ENCODE measurements at places on chromosomes 4 and X.

- DNase-seq, result no peak
Observed at GRCh38 chr4:162793004-162793403, 373.7 kb downstream of the NAF1 start.

GRCh38 chrX:9461087-9461486 is 3.8 kb upstream of the TBL1X start:
- no peak for DNase-seq

DNA sequence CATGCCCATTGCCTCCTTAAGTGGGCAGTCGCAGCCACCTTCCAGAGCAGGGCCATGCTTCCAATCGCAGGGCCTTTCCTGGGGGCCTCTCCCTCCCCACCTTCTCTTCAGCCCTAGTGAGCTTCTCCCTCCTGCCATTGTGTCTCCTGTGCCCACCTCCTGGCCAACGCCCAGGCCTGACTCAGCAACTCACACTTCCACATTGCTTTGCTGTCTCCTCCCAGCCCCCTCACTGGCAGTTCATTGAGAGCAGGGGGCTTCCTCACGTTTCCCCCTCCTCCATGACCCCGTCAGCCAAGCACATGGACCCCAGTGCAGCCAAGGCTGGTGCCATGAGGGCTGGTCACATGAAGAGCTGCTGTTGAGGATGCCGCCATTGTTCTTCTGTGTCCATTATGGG is 25.9 kb downstream of the HTRA3 start:
- DNase-seq, result no peak

DNA sequence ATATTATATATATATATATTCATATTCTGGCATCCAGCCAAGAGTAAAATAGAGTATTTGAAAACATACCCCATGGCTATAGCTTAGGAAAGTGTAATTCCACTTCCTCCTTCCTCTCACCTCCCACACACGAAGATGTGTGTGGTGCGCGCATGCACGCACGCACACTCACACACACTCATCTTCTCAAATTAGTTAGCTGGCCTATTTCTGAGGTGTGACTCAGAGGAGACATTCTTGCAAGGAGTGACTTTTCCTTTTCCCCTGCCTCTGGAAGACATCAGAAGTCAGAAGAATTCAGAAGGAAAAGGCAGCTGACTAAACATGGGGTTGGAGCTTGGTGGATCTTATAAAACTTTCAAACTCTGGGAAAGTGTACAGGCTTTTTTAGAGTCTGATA is 8.8 kb downstream of the ENPEP start:
- DNase-seq, result peak; percentile 59

- DNase-seq, result no peak
Observed at GRCh38 chr4:72809208-72809607, 240.2 kb upstream of the ADAMTS3 start.

DNA sequence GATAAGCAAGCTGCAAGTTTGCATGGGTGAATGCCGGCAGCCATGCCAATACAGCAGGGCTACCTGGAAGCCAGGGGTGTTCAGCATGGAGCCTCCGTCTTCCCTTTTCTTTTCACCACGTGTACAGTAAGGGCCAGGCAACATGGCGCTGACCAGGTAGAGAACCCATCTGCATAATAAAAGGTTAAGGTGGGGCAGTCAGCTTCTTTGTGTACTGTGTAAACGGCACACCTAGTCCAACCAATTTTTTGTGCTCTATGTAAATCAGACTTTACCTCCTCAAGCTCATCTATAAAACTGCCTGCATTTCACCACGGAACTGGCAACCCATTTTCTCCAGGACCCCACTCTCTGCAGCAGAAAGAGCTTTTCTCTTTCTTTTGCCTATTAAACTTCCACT is 286.8 kb upstream of the VCX3A start:
- no peak for DNase-seq

- no peak for DNase-seq
Observed at GRCh38 chr4:138226351-138226750, 15.8 kb downstream of the SLC7A11 start.

DNA sequence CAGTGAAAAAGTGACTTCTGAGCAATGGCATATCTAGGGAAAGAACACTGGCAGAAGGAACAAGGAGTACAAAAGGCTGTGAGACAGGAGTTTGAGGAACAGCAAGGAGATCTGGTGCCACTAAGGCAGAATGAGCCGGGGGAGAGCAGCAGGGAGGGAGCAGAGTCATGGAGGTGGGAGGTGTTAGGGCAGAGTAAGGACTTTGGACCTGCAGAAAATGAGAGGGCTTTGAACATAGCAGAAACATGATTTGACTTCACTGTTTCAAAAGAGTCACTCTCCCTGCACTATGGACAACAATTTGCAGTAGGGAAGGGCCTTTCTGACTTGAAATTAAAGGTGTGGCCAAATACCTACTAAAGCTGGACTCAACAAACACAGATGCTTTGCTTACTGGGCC is 356.2 kb downstream of the ADGRL3 start:
- DNase-seq, result no peak

- no peak for DNase-seq
Observed at GRCh38 chrX:121307449-121307848, 260.0 kb downstream of the GLUD2 start.

DNA sequence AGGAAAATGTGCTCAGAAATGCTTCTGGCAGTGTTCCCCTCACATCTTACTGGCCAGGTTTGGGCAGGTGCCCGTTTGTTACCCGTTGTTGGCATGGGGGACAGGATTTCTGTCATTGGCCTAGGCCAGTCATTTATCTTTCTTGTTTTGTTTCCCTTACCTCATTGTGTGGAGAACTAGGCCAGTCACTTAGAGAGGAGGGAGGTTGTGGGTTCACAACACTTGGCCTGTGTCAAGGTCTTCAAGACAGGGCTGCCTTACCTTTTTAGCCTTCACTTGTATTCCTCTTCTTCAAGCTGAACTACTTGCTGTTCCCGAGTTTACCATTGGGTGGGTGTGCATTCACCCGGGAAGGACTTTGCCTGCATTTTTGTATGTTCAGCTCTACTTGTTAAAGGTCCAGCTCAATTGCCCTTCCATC is 17.7 kb downstream of the SNX25 start:
- DNase-seq, result no peak

- no peak for DNase-seq
Observed at GRCh38 chr4:1550122-1551070, 133.7 kb downstream of the FAM53A start.

DNA sequence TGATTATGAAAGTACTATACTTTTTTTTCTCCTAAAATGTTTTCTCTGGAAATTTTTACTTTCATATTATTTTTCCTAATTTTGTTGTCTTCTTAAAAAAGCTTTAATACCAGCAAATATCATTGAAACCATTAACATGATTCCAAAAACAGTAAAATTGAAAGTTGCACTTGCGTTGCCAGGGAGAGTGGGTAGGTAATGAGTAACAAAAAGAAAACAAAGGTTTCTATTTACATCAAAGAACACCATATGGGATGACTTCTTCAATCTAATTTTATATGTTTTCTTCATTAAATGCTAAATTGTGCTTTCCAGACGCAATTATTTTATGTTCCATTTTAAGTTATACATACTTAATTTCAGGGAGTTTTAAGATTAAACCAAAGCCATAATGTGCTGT is 108.3 kb upstream of the VCX2 start:
- DNase-seq, result no peak

DNA sequence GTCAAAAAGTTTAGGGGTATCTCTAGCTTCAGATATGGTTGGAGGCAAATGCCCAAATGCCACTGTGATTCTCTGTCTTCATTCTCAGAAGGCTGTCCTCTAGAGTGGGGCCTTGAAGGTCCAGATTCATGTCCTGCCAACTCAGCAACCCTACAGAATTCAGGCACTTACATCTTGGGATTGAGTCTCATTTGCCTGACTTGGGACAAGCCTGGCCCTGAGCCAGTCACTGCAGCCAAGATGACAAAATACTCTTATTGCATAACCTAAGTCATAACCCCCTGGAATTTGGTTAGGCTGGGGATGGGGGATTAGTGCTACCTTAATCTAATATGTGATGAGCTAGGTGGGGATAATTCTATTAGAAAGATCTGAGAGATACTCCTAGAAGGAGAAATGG is 100.5 kb downstream of the AREG start:
- no peak for DNase-seq

DNA sequence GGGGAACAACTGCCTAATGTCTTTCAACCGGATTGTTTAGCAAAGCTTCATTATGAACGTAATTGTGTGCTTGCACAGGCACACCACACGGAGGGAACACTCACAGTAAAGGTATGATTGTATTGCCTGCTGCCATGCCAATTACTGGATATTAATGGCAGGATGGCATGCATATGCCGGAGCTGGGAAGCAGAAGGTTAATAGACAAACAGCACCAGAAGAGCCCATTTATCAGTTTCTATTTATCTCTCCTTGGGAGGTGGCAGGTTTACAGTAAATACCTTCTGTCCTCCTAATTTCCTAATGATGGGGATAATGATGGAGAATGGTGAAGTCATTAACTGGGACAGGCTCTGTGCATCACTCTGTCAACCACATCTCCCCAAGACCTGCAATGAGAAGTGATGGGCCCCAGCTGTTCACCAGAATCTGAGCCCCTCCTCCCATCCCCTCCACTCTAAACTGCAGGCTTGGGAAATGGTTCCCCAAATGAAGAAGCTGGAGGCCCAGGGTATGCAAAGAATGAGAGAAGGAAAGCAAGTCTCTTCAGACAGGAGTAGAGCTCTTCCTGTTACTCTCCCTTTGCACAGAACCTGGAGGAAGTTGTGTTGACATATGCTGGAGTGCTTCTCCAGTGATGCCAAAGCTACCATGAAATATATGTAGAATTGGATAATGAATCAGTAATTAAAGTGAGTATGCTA is 160.8 kb downstream of the NAA11 start:
- DNase-seq, result no peak

GRCh38 chrX:144849141-144849540 is 398.2 kb upstream of the SPANXN1 start:
- DNase-seq, result no peak

DNA sequence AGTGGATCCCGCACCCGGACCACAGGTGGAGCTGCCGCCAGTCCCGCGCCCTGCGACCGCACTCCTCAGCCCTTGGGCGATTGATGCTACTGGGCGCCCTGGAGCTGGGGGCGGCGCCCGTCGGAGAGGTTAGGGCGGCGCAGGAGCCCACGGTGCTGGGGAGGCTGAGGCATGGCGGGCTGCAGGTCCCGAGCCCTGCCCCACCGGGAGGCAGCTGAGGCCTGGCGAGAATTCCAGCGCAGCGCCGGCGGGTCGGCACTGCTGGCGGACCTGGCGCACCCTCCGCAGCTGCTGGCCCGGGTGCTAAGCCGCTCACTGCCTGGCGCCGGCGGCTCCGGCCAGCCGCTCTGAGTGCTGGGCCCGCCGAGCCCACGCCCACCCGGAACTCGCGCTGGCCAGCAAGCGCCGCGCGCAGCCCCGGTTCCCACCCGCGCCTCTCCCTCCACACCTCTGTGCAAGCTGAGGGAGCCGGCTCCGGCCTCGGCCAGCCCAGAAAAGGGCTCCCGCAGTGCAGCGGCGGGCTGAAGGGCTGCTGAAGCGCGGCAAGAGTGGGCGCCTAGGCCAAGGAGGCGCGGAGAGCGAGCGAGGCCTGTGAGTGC is 1256.5 kb downstream of the STIM2 start:
- DNase-seq, result no peak

- DNase-seq, result no peak
Observed at GRCh38 chr4:56360071-56360470, 27.2 kb downstream of the AASDH start.

DNA sequence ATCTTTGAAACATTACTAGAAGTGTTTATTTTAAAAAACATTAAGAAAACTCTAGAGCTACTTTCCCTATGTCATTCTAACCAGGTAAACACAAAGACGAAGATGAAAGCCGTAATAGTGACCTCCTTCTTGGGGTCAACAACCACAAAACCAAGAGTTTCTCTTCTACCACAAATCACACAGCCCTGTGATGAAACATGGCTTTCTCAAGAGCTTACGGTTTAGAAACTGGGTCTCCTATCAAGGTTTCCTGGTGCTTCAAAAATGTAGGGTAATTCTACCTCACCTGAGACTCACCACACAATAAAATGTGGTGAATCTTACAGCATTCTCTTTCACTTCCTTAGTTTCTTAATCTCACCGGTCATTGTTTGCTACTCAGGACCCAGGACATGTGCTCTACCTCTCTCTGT is 50.9 kb downstream of the CORIN start:
- no peak for DNase-seq

- no peak for DNase-seq
Observed at GRCh38 chrX:118853596-118853995, 30.0 kb downstream of the ZCCHC12 start.

GRCh38 chr4:25065932-25066590 is 35.3 kb upstream of the LGI2 start:
- no peak for DNase-seq

DNA sequence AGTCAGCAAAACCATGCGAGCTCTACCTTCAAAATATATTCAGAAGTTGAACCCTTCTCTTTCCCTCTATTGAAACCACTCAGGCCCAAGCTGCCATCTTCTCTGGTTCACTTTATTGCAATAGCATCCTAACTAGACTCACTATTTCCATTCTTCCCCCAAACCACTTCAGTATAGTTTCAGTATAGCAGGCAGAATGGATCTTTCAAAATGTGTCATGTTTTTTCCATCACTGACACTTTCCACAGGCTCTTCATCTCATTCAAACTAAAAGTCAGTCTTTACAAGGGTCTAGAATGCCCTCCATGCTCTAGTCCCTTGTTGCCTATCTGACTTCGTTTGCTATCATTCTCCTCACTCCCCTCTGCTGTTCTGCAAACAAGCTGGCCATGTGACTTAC is 274.4 kb downstream of the IDS start:
- no peak for DNase-seq

GRCh38 chr4:11328401-11328800 is 100.3 kb downstream of the HS3ST1 start:
- no peak for DNase-seq

DNA sequence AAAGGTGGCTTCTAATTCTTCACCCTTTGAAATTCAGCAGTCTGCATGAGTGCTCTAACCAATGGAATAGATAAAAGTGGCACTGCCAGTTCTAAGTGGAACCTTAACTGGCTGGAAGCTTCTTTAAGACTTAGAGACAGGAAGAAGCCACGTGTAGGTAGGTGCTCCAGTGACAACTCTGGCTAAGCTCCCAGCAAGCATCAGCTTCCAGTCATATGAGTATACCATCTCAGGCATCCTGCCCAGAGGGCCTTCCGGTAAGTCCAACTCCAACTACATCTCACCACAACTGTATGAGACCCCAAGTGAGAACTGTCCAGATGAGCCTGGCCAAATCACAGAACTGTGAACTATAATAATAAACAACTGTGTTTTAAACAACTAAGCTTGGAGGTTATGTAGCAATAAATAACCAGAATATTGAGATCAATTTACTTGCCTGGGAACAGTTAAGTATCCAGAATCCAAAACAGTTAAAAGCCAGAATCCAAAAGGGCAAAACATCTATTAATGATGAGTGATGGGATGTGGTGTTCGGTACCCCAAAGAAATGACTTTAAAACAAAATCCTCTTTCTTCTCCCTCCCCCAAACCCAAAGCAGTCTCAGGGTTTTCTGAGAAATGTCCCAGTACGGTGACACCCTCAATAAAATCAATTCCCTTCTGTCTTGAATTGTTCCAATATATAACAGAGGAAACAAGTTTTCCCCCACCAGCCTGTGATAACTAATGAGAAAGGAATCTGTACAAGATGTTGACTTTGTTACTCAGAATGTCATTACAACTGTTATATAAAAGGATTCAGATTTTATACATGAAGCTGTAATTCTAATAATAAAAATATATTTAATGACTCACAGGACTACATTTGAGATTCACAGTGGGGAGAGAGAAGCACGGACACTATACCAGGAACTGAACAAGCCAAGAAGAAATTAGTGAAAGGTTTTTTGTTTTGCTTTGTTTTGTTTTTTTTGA is 4.2 kb downstream of the TSPAN5 start:
- DNase-seq, result no peak

GRCh38 chrX:154381271-154381670 is 2.2 kb downstream of the EMD start:
- DNase-seq, result no peak
